Kidney (tissue), 22 donors: ENCODE measurements at places on chromosomes 12 and 14. TPM values are rescaled to one million over a fixed set of nuclear protein-coding genes. Genes with fewer than 3 reads are reported as not detected.
A peak's percentile ranks its signal among the peaks of the same experiment; 100 is the strongest.

Gene SRGAP1
- total RNA-seq: 13.5 TPM

GRCh38 chr14:24664366-24664765 is 30.4 kb upstream of the GZMB start:
- H3K27me3 ChIP-seq: no peaks in the 10 kb centered on the region
- DNase-seq: no peak
- H3K4me3 ChIP-seq: no peak overlapping the region
- H3K36me3 ChIP-seq: no peaks in the 10 kb centered on the region
- H3K27ac ChIP-seq: no peak overlapping the region
- H3K4me1 ChIP-seq: no peaks in the 10 kb centered on the region

DNA sequence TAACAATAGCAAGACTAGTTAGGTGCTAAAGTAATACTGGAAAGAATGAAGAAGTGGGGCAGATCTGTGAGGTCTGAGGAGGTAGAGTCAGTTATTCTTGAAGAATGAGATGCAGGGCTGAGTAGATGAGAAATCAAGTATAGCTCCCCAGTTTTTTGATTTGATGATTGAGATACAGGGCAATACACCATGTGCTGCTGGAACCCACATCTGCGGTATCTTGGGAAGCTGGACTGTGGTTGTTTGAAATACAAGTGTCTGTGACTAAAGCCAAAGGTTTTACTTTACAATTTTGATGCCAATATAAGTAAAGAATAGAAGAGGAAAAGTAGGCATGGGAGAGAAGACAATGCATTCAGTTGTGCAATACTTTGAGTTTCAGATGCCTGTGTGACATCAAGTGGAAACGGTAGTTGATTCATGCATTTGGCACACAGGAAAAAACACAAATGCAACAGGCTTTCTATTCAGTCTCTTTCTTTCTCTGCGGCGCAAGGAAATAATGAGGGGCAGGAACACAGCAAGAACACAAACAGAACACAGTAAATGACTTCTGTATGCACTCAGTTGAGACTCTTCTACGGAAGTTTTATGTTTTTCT is 190.2 kb upstream of the SLC38A2 start:
- no peaks in the 10 kb centered on the region for H3K27me3 ChIP-seq
- no peak for DNase-seq
- no peak overlapping the region for H3K4me3 ChIP-seq
- H3K27ac ChIP-seq: no peak overlapping the region
- H3K4me1 ChIP-seq: no peaks in the 10 kb centered on the region

DNA sequence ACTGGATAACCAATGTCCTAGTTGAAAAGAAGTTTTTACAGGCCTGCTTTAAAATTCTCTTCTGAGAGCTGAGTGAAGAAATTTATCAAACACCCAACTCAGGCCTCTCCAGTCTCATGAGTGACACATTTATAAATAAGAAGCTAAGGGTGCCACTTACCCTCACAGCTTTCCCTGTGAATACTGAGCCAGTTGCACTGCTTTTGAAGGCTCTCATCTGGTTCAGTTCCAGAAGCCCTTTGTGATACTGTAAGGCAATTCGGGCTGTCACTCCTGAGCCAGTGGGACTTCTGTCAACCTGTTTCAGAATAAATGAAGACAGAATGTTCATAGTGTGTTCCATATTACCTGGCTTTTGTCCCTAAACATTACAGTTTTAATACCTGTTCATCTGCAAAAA is 8.5 kb downstream of the L3HYPDH start:
- no peak for DNase-seq
- H3K4me1 ChIP-seq: peaks cover 3% of the 10 kb centered on the region
- no peak overlapping the region for H3K27ac ChIP-seq
- peaks cover 2% of the 10 kb centered on the region for H3K36me3 ChIP-seq

DNA sequence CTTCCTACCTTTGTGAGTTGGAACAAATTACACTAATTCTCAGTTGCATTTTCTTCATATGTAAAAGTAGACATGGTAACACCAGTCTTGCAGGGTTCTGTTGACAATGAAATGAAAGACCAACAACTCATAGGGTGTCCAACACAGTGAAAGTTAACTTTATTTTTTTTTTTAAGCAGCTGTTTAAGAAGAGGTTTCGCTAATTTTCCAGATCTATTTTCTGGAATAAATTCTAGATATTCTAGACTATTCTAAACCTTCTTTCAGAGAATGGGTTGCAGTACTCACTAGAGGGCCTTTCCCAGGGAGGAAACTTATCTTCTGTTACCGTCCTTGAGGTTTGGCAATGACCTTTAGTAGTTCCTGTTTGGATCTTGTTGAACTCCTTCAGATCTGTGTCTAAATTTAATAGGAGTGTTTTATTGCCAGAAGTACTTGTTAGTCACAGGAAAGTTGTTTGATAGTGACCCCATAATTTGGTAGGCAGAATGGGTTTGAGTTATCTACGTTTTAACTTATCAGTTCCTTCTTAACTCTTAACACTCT is 2.8 kb upstream of the ART4 start:
- peaks cover 35% of the 10 kb centered on the region for H3K4me1 ChIP-seq
- no peak overlapping the region for H3K4me3 ChIP-seq
- H3K27me3 ChIP-seq: no peaks in the 10 kb centered on the region
- DNase-seq: no peak

Gene ASCL1
- total RNA-seq: not detected

Gene ACAD10
- 33.7 TPM for total RNA-seq

DNA sequence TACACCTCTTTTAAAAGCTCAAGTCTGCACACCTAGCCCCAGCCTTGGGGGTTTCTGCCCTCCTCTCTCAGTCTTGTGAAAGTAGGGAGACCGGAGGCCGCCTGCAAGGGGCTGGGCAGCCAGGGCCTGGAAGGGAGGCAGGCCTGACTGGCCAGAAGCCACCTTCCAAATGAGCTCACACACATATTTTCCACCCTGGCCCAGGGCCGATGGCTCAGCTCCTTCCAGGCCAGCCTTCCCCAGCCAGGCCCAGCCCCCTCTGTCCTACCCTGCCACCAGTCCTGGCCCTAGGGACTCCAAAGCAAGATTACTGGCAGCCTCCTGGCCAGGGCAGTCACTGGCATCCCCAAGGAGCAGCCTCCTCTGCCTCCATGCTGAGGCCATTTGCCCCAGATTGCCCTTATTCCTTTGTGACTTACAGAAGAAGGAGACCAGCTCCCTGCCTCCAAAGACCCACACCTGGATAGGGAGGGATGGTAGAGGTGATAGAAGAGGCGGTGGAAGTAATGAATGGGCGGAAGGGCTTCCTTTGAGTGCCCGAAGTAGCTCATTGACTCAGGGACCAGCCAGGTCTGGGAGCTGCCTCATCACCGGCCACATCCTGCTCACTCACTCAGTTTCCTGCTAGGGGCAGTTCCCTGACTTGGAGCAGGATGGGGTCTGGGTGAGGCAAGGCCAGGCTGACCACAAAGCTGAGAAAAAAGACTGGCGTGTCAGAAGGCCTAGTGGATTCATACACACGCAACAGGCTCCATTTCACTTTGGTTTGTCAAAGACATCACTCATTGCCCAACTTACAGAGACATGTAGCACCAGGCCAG is 14.8 kb downstream of the MMP14 start:
- peaks cover 3% of the 10 kb centered on the region for H3K4me1 ChIP-seq
- peaks cover 3% of the 10 kb centered on the region for H3K36me3 ChIP-seq
- H3K4me3 ChIP-seq: no peak overlapping the region
- DNase-seq: peak; percentile 41
- peak overlapping the region; percentile 86 for H3K27ac ChIP-seq
- H3K27me3 ChIP-seq: no peaks in the 10 kb centered on the region

Gene ACRBP
- 3.4 TPM for total RNA-seq

DNA sequence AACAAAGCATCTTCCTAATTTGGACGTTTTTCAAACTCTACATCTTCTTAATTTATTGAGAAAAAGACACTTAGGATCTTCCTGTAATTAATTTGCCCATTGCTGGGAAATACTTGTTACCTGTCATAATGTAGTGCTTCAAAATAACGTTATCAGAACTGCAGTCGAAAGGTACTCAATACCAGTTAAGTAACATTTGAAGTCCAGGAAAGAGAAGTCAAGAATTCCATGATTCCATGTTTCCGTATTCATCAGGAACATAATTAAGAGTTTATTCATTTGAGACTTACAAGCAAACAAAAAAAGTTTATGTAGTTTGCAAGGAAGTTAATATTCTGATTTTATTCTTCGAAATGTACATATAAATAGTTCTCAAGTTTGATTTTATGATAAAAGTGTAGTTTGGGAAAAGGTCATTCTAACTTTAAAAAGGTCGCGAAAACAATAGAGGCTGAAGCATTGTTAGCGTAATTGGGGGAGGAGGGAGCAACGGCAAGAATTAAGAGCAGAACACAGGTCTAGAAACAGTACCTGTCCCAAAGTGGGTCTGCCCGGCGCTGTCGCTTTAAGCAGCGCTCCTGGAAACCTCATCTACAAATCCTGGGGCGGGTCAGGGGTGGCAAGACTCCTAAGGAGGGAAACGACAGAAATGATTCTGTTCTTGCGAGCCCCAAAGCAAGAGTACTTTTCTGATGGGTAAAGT is 1.2 kb upstream of the KCNMB4 start:
- peak; percentile 6 for DNase-seq
- H3K27ac ChIP-seq: no peak overlapping the region
- no peak overlapping the region for H3K4me3 ChIP-seq
- peaks cover 7% of the 10 kb centered on the region for H3K4me1 ChIP-seq
- peaks cover 12% of the 10 kb centered on the region for H3K27me3 ChIP-seq

Gene KRT6C
- not detected for total RNA-seq

- H3K36me3 ChIP-seq: no peaks in the 10 kb centered on the region
- no peak for DNase-seq
- no peaks in the 10 kb centered on the region for H3K27me3 ChIP-seq
- no peak overlapping the region for H3K4me3 ChIP-seq
- H3K27ac ChIP-seq: no peak overlapping the region
Observed at GRCh38 chr12:8078398-8078797, 3.7 kb upstream of the NECAP1 start.

Gene KRT71
- total RNA-seq: not detected
